ENCODE measurements at places on chromosomes 2 and 18. TPM values are rescaled to one million over a fixed set of nuclear protein-coding genes. Genes with fewer than 3 reads are reported as not detected.

DNA sequence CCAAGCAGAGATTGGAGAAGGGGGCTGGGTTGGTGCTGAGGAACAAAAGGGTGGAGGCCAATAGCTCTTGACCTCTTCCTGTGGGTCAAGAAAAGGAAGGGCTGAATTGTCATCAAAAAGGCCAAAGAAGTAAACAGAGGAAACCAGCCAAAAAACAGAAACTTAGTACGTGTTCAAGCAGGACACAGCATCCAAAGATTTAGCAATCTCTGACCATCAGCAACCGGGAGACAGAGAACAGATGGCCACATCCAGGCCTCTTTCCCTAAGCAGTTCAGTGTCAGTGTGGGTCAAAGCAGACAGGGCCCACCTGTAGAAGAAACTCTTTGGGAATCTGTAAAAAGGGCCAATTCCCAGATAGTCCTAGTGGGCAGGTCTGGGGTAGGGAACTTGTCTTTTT, 2.9 kb downstream of the DNPEP start:
- DNase-seq = no peak

Gene MDH1B
- polyA plus RNA-seq = 0.28 TPM

Gene COL3A1
- 5,984 TPM for polyA plus RNA-seq

GRCh38 chr2:620471-621302, 56.5 kb downstream of the TMEM18 start:
- no peak for DNase-seq

GRCh38 chr2:150255528-150255927, 231.9 kb downstream of the RND3 start:
- DNase-seq = no peak

DNA sequence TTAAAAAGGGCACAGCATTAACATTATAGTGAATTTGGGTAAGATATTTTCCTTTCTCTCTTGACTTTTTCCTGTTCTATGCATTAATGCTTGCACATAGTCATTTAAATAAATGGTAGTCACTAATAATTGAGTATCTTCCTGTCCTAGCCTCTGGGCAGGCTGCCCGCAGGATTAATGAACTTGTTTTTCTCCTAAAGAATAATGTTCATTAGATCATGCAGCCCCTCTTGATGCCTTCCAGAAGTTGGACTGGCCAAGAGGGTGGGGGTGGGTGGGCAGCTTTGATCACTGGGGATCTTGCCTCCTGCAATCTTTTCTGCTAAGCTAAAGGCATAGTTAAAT, 514.5 kb upstream of the CDH2 start:
- no peak for DNase-seq

GRCh38 chr2:224309176-224309575, 92.7 kb downstream of the FAM124B start:
- no peak for DNase-seq

- DNase-seq = no peak
Observed at GRCh38 chr2:165811592-165812370, 17.7 kb upstream of the GALNT3 start.

Gene DHX57
- 21.4 TPM for polyA plus RNA-seq

- DNase-seq = no peak
Observed at GRCh38 chr18:73594749-73595148, 552.9 kb downstream of the FBXO15 start.

GRCh38 chr2:119910566-119910965, 102.3 kb upstream of the EPB41L5 start:
- DNase-seq = no peak
